Amygdala (tissue), 56 donors: ENCODE measurements at places on chromosomes 3 and 15.

GRCh38 chr15:48086133-48086532, 34.7 kb upstream of the SLC24A5 start:
- no peak for DNase-seq

DNA sequence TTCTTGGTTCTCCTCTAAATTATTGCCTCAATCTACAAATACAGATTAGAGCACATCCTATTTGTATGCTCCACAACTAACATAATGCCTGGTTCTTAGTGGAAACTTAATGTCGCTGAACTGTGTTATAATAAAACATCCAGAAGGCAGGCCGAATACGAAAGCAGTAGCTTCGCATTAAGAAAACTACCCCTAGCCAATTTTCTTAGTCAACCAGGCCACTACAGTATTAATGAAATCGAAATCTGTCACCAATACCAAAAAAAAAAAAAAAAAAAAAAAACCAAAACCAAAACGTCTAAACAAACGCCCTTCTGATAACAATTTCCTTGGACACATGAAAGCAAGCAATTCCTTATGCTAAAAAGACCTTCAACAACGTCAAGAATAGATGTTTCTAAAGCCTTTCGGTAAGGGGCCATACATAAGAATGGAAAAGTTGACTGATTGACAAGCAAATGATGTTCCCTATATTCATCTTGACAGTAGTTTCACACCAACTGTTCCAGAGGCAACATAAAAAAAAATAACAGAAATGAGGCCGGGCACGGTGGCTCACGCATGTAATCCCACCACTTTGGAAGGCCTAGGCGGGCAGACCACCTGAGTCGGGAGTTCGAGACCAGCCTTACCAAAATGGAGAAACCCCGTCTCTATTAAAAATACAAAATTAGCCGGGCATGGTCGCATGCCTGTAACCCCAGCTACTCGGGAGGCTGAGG, 1.3 kb downstream of the DENND6A start:
- DNase-seq, result no peak

DNA sequence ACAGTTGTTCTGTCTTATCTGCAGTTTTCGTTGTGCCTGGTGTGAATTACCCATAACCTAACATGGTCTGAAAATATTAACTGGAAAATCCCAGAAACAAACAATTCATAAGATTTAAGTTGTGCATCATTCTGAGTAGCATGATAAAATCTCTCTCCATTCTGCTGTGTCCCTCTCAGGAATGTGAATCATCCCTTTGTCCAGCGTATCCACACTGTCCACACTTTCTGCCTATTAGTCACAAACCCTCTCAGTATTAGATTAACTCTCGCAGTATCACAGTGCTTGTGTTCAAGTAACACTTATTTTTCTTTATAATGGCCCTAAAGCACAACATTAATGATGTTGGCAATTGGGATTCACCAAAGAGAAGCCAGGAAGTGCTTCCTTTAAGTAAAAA, 203.2 kb downstream of the CGGBP1 start:
- DNase-seq, result no peak

- no peak for DNase-seq
These were observed 3.4 kb downstream of the AMOTL2 start for GRCh38 chr3:134370611-134371531.

DNA sequence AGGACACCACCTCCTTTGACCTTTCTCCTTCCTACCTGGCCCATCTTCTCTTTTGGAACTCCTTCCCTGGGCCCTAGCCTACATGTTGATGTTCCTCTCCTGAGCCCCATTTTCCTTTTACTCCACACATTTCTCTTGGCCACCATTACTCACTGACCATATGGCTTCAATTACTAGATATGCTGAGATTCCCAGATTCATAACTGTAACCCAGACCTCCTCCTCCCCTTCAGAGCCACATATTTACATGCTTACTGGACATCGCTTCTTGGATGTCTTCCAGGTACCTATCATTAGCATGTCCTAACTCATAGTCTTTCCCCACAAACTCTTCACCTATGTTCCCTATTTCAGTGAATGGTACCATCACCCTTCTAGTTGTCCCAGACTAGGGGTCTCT, 24.4 kb upstream of the TRIM59 start:
- DNase-seq, result no peak

DNA sequence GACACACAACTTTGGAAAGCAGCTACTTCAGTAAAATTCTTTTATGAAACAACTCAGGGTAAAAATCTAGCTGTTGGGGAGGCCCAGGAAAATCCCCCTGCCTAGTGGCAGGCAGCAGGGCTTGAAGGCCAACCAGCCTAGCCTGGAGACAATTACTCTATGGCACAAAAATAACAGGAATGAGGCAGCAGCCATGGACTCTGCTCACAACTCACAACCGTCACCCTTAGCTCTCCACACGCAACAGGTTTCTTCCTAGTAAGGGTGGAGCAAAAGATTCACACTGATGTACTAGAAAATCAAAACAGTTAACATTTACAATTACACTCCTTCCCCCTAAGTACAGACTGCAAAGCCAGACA, 530 bp upstream of the FBXL22 start:
- DNase-seq, result no peak

GRCh38 chr3:126481808-126482502, 6.3 kb upstream of the ZXDC start:
- no peak for DNase-seq

GRCh38 chr3:150407808-150408220, 284 bp upstream of the TSC22D2 start:
- no peak for DNase-seq

GRCh38 chr15:25850154-25851111, 12.7 kb downstream of the ATP10A start:
- DNase-seq, result no peak

DNA sequence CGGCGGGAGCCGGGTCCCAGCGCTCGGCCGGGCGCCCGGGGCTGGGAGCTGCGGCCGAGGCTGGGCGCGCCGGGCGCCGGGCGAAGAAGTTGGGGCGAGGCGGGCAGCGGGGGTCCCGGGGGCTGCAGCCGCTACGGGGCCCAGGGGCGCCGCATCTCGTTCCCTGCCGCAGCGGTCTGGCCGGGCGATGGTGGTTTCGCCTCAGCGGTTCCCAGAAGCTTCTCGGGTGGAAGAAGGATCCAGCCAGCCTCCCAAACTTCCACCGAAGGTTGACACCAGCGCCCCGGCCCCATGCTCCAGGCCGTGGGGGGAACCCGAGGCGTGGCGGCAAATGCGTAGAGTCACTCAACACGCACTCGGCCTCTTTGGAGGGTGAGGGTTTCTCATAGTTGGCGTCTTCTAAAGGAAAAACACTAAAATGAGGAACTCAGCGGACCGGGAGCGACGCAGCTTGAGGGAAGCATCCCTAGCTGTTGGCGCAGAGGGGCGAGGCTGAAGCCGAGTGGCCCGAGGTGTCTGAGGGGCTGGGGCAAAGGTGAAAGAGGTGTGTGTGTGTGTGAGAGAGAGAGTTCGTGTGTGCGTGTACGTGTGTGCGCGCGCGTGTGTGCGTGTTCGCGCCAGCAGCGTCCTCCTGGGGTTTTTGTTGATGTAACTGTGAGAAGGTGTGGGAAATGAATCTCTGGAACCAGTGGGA, 940 bp downstream of the BOC start:
- no peak for DNase-seq

DNA sequence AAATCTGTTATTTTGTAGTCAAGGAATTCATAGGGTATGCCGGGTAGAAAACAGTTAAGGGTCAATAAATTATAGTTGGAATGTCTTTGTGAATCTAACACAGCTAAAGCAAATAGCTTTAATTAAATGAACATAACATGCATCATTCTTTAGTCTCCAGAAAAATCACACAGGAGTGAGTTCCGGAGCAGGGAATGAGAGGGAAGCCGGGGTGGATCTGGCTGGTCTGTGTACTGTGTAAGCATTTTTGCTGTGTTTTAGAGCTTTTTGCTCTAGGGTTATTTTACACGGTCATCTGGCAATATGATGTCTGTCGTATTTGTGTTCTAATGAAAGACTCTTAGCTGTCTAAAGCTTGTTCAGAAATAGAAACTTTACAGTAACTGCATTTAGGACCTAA, 57.5 kb downstream of the MED12L start:
- no peak for DNase-seq

DNA sequence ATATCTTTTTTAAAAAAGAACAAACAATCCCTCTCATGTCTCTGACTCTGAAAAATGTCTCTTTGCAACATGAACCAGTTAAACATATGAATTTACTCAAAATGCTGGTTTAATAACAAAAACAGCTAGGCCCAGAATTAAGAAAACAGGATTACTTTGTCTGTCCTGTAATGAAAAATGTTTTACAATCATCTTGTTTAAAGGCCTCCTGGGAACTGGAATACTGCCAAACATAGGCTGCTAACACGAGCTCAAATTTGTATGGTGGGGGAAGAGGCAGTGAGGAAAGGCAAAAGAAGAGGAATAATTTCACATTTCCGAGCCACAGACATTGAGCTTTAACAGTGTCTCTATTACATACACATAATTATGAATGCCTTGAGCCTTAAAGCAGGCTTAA, 61.7 kb upstream of the PPIB start:
- no peak for DNase-seq

DNA sequence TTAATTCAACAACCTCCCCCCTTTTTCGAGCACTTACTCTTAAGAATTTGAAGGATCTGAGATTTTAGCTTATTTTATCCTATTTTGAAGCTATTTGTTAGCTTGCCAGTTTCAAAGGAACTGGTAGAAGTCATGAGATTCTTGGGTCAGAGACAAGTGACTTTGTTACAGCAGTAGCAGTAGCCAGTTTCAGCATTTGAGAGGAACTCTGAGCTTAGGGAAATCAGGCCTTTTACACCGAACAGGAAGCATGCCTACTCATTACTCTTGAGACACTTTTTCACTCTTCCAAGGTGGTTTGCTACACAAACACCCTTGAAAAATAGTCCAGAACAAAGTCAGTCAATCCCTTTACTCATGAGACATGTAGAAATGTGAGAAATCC, 24.5 kb upstream of the TM4SF1 start:
- DNase-seq, result no peak

- no peak for DNase-seq
These were observed 50.2 kb upstream of the C15orf39 start for GRCh38 chr15:75151214-75152128.

GRCh38 chr15:71355268-71355667, 240.0 kb downstream of the THSD4 start:
- DNase-seq, result no peak

GRCh38 chr3:190205739-190206138, 85.0 kb upstream of the P3H2 start:
- no peak for DNase-seq

DNA sequence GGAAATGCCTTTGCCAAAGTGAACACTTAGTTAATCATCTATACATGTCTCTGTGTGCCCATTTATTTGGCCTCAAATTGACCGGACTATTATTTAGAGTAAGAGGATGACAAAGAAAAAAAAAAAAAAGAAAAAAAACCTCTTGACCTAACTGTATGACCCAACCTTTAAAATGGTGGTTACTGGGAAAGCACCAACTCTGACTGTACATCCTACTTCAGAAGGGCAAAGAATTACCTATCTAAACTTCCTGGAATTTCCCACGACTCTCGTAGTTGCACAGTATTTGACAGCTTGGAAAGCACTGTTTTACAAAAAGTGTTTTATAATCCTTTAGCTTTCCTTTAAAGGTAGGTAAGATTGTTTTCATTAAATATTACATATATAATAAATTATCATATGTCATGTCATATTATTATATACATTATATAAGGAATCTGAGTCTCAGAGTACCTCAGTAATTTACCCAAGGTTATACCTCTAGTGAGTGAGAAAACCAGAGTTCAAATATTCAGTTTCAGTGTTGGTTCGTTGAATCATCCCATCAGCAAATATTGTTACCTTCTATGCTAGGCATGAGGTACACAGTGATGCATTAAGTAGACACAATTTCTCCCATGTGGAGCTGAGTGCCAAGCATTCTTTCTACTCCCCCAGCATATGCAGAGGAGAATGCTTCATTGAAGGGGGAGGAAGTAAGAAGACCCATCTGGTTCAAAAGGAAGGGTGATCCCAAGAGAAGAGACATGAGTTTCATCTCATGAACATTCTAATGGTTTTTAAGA, 5.0 kb downstream of the BCL2A1 start:
- DNase-seq, result no peak

DNA sequence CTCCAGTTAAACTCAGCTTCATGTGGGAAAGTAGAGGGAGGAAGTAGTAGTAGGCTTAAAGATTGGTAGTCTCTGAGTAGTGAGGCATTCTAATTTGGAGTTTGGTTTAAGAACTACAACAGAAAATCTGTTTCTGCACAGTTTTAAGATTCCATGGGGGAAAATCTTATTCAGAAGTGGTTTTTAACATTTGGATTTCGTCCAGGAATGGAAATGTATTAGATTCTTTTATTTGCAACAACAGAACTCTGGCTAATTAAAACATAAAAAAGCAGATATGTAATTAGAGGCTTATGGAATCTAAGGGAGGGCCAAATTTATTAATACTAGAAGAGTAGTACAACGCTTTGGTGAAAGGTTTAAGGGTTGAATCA, 36.0 kb downstream of the NECTIN3 start:
- no peak for DNase-seq

- DNase-seq, result no peak
These were observed 61.8 kb downstream of the SLC12A8 start for GRCh38 chr3:125150525-125151441.

DNA sequence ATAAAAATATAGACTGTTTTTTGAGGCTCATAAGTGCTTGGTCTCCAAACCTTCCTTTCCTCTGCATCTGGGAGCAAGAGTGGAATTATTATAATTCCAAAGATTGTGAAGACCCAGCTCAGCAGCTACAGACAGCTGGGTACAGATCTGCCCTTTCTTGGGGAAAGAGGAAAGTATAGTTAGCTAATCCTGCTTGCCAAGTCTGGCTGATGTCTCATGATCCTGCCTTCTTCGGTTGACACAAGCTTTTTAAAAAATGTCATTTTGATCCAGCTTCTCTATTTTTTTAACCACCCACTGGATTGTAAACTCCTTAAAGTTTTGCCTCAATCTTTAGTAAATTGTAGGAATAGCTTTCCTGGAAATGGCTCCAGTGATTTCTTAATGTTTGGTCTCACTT, 181.1 kb downstream of the LRTM1 start:
- no peak for DNase-seq

GRCh38 chr3:19139863-19140262, 8.4 kb upstream of the KCNH8 start:
- no peak for DNase-seq

DNA sequence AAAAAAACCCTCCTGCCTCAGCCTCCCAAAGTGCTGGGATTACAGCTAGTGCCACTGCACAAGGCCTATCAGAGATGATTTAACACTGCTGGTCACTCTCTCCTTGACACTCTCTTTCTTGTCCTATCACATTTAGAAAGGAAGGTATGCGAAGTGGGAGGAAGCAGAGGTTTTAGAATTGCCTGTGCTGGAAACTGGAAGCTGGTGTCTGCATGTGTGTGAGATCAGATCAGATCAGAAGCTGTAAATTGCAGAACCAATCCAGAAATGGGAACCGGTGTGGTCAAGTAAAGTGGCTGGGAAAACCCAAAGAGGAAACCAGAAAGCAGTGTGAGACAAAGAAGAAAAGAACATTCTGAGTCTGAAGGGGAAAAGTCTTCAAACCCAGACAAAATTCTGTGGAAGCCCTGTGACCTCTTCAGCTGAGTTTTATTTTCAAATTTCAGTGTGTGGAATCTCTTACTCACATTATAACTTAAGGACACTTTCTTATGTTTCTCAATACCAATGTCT, 2.8 kb downstream of the EFHB start:
- DNase-seq, result no peak

- no peak for DNase-seq
These were observed 10.4 kb downstream of the CLN6 start for GRCh38 chr15:68218847-68219798.

GRCh38 chr15:59953392-59953883, 50.7 kb upstream of the FOXB1 start:
- no peak for DNase-seq

- no peak for DNase-seq
These were observed 50.3 kb downstream of the SYNPR start for GRCh38 chr3:63328365-63328764.
